ENCODE measurements at places on chromosomes 7 and 10.
A peak's percentile ranks its signal among the peaks of the same experiment; 100 is the strongest.

DNA sequence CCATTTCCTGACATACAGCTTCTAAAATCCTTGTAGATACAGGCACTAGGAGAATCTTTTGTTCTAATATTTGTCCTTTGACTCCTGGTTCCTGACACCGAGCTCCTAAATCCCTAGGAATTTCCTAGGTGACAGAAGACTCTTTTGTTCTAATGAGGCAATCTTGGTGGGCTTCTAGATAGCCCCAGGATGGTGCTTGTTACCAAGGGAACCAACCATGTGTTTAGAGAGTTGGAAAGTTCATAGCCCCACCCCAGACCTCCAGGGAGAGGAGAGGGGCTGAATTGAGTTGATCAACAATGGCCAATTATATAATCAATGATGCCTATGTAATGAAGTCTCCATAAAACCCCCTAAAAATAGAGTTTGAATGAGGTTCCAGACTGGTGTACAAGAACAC lies 145.1 kb downstream of the JMJD1C start:
- DNase-seq = no peak

- peak; percentile 55 for DNase-seq
Measured at GRCh38 chr10:15163253-15163828, 5.2 kb downstream of the NMT2 start.

DNA sequence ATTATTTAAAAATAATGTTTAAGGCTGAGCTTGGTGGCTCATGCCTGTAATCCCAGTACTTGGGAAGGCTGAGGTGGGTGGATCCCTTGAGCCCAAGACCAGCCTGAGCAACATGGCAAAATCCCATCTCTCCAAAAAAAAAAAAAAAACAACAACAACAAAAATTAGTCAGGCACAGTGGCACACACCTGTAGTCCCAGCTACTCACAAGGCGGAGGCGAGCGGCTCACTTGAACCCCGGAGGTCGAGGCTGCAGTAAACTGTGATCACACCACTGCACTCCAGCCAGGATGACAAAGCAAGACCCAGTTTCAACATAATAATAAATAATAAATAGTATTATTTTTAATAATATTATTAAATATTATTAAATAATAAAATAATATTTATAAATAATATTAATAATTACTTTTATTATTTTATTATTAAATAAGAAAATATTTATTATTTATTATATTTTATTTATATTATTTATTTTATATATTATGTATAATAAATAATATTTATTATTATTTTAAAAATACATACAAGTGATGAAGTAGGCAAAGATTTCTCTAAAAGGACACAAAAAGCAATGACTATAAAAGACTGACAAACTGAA lies 8.4 kb upstream of the LRRC61 start:
- no peak for DNase-seq

DNA sequence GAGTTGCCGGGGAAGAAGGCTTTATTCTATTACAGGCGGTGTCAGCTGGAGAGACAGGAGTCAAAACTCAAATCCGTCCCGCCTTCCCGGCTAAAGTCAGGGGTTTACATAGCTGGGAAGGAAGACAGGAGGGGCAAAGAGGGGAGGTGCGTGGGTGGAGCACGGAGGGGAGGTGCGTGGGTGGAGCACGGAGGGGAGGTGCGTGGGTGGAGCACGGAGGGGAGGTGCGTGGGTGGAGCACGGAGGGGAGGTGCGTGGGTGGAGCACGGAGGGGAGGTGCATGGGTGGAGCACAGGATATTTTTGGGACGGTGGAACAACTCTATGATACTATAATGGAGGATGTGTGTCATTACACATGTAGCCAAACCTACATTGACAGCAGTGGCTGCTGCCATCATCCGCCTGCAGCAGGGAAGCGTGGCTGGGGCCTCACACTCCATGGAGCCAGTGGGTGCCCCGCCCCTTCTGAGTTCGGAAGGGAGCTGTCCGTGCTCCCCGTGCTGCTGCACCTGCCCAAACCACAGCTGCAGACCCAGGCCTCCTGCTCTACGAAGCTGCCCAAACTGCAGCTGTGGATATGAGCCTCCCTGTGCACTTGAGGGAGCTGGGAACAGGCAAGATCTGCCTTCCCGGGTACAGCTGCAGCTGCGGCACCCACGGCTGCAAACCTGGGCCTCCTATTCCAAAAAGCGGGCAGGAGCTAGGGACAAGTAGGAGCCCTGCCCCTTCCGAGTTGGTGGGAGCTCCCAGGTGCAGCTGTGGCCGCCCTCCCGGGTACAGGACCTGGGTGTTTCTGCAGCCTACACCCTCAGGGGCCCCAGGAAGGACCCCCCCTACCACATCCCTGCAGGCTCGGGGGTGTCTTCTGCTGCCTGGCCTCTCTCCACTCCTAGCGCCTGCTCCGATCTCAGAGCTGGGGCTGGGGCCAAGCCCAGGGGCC lies 119.4 kb downstream of the DYNC2I1 start:
- no peak for DNase-seq

- DNase-seq = no peak
Measured at GRCh38 chr10:21638681-21639080, 104.6 kb downstream of the MLLT10 start.

DNA sequence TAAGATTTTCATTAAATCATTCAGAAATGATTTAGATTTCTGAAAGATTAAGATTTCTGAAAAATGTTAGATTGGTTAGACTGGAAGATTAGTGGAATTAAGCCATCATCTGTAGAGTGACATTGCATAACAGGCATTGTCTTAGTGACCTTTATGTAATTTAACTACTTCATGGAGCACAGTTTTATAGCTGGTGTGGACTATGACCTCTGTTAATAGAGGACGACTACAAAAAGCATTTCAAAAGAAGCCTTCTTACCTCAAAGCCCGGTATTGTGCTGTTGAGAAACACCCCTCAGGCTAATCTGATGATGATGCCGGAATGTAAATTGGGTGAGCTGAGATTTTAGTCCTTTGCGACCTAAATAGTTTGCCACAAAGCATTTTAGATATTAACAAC lies 55.6 kb downstream of the GALNT11 start:
- no peak for DNase-seq
